ENCODE measurements at places on chromosomes 5 and 9. TPM values are rescaled to one million over a fixed set of nuclear protein-coding genes. Genes with fewer than 3 reads are reported as not detected.

Gene PCDHB5
- total RNA-seq = not detected

Gene ARL14EPL
- not detected for total RNA-seq

Gene SYK
- 0.45 TPM for total RNA-seq

Gene KIF2A
- 177 TPM for total RNA-seq

Gene MTAP
- 63.7 TPM for total RNA-seq

Gene TAF11L6
- not detected for total RNA-seq

Gene PHYKPL
- total RNA-seq = 128 TPM

Gene FCN2
- not detected for total RNA-seq

Gene TPPP
- 0.34 TPM for total RNA-seq

Gene QRFP
- not detected for total RNA-seq

Gene CKMT2
- not detected for total RNA-seq

Gene SLC25A25
- total RNA-seq = 17.8 TPM

Gene CER1
- not detected for total RNA-seq

Gene ANKDD1B
- total RNA-seq = 0.23 TPM

Gene C5orf46
- total RNA-seq = not detected

Gene ADAMTS6
- 2.0 TPM for total RNA-seq

Gene GFRA3
- not detected for total RNA-seq

Gene GRIN1
- 0.05 TPM for total RNA-seq

Gene ENG
- total RNA-seq = 23.0 TPM
